ENCODE measurements at places on chromosomes 2 and 18. TPM values are rescaled to one million over a fixed set of nuclear protein-coding genes. Genes with fewer than 3 reads are reported as not detected.

Gene ACOXL
- not detected for total RNA-seq

DNA sequence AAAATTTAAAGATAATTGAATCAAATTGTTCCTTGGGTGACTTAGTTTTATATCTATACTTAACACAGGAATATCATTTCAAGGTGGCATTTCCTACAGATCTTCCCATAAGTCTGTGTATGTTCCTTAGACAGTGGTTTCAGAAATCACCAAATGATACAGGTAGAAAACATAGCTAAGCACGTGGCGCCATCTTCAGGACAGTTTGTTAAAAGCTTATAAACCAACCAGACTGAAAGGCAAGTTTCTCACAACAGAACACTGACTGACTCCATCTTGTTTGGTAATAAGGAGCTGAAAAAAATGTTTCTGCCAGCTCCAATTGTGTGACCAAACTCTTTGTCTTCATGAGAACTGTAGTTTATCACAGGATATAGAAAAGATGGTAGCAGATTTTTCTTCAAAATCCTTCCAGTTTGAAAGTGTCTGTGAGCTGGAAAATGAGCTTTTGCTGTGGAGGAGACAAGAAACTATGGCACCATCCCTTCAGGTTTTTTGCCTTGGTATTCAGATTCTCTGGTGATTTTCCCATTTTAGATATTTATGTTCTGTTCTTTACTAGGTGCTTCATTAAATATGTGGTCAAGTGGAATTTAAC, 34.8 kb upstream of the NEUROD1 start:
- peak; percentile 85 for DNase-seq
- H3K4me3 ChIP-seq = no peak overlapping the region
- no peak overlapping the region for H3K27ac ChIP-seq
- no peaks in the 10 kb centered on the region for H3K4me1 ChIP-seq

Gene DPYSL5
- total RNA-seq = not detected

DNA sequence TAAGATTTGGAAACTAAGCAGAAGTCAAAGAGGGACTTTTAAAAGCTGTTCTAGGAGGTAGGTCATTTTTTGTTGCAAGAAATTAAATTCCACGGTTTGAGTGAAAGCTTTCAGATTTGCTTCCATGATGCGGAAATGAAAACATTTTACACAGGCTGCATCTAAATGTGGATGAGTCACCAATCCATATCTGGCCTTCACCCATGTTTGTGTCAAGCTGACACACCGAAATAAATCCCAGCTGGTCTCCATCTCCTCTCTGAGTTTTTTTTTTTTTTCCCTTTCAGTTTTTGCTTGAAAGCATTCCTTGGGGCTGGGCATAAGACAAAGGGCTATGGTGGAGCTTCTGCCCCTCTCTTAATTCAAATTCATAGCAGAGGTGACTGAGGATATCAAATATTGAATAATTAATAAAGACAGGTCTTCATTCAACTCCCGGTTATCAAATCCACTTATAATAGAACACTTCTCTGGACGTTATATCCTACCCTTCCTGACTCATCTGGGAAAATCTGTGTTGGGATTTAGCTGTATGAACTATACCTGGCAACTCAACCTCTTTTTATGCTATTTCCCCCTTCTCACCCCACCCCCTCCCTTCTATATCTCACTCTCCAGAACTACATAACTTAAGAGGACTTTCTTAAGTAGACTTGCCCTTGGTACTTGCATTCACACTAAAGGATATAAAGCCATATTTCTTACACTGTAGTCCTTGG, 558.3 kb upstream of the GCFC2 start:
- H3K4me3 ChIP-seq = no peak overlapping the region
- no peak overlapping the region for H3K27ac ChIP-seq
- H3K4me1 ChIP-seq = no peaks in the 10 kb centered on the region
- no peaks in the 10 kb centered on the region for H3K36me3 ChIP-seq
- DNase-seq = no peak

Gene SELENOI
- 36.8 TPM for total RNA-seq

- H3K4me1 ChIP-seq = no peaks in the 10 kb centered on the region
- no peak overlapping the region for H3K4me3 ChIP-seq
- DNase-seq = no peak
- H3K36me3 ChIP-seq = no peaks in the 10 kb centered on the region
Measured at GRCh38 chr2:57432528-57432927, 614.1 kb upstream of the VRK2 start.

Gene RASGRP3
- 3.7 TPM for total RNA-seq

- H3K27ac ChIP-seq = no peak overlapping the region
- peaks cover 12% of the 10 kb centered on the region for H3K27me3 ChIP-seq
- DNase-seq = no peak
- no peaks in the 10 kb centered on the region for H3K4me1 ChIP-seq
- H3K4me3 ChIP-seq = no peak overlapping the region
Measured at GRCh38 chr2:152453129-152453911, 118.3 kb downstream of the FMNL2 start.

Gene MYOM1
- 1.5 TPM for total RNA-seq

DNA sequence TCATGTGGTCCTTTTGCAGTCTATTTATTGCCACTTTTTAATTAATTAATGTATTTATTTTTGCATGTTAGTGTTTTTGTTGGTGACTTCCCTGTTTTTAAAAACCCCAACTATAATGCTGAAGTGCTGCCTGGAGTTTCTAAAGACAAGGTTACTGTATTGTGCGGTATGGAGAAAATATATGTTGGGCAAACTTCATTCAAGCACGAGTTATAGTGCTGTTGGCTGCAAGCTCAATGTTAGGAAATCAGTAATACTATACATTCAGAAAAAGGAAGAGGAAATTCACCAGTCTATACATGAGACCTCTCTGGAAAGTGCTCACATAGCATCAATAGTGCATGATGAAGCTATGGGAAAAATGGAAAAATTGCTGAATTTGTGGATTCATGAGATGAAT, 15.4 kb upstream of the RBMS1 start:
- no peak for DNase-seq
- H3K36me3 ChIP-seq = no peaks in the 10 kb centered on the region
- no peak overlapping the region for H3K27ac ChIP-seq
- no peak overlapping the region for H3K4me3 ChIP-seq
- no peaks in the 10 kb centered on the region for H3K27me3 ChIP-seq

GRCh38 chr18:76823587-76824011, 1.2 kb downstream of the ZNF236 start:
- peak overlapping the region; percentile 85 for H3K4me3 ChIP-seq
- H3K4me1 ChIP-seq = peaks cover 50% of the 10 kb centered on the region
- peak overlapping the region; percentile 84 for H3K27ac ChIP-seq

Gene TNFRSF11A
- 4.3 TPM for total RNA-seq

- H3K27me3 ChIP-seq = peaks cover 2% of the 10 kb centered on the region
- no peak for DNase-seq
- H3K27ac ChIP-seq = no peak overlapping the region
- H3K4me1 ChIP-seq = peaks cover 9% of the 10 kb centered on the region
- H3K4me3 ChIP-seq = no peak overlapping the region
Measured at GRCh38 chr2:74930811-74931486, 27.5 kb upstream of the POLE4 start.

- DNase-seq = no peak
- H3K27me3 ChIP-seq = no peaks in the 10 kb centered on the region
- no peak overlapping the region for H3K4me3 ChIP-seq
Measured at GRCh38 chr2:27097341-27097740, 10.8 kb downstream of the KHK start.

Gene SF3B1
- total RNA-seq = 266 TPM

Gene GAREM2
- 2.8 TPM for total RNA-seq

Gene POTEI
- not detected for total RNA-seq

- no peak overlapping the region for H3K27ac ChIP-seq
- DNase-seq = no peak
- H3K27me3 ChIP-seq = no peaks in the 10 kb centered on the region
Measured at GRCh38 chr2:109403841-109404201, 209.9 kb downstream of the SEPTIN10 start.

DNA sequence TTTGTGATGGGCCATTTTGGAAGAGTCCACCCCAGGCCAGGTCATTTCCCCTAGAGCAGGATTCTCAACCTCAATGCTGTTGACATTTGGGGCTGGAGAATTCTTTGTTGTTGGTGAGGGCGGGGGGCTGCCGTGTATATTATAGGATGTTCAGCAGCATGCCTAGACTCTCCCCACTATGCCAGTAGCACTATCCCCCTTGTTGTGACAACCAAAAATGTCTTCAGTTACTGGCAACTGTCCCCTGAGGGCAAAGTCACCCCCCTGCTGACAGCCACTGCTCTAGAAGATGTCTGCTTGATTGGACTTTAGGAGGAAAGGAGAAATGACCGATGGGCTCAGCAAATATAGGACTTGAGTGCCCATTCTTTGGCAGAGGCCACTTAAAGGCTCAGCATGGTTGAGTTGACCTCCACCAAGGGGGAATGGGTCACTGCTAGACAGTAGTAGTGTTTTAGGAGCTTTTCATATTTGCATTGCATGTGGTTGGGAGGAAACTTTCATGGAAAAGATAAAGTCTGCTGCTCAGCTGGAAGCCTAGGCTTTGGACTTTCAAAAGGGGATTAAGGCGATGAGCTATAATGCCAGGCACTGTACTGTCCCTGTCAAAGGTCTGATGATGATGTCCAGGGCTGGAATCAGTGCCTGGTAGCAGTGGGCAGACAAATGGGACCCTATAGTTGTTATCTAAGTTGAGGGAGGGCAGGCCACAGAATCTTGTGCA, 61.1 kb upstream of the MCFD2 start:
- peaks cover 56% of the 10 kb centered on the region for H3K36me3 ChIP-seq
- peaks cover 56% of the 10 kb centered on the region for H3K4me1 ChIP-seq
- peak overlapping the region; percentile 92 for H3K27ac ChIP-seq
- no peak for DNase-seq

DNA sequence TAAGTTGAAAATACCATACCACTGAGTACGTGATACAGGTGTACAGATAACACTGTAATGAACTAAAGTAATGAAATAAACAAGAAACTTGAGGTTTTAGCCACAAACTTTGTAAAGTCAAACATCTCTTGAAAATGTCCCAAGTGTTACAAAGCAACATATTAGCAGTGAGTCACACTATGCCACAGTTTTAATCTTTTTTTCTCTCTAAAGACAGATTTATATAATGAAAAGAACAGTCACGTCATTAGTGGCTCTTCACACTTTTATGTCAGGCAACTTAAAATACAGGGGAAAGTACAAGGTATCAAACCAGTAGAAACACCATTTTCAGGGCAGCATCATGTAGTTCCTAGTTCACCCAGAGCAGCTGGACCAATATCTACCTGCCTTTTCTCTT, 42.1 kb downstream of the RAPH1 start:
- no peak overlapping the region for H3K27ac ChIP-seq
- no peaks in the 10 kb centered on the region for H3K27me3 ChIP-seq
- H3K4me1 ChIP-seq = peaks cover 5% of the 10 kb centered on the region
- no peak for DNase-seq
- no peaks in the 10 kb centered on the region for H3K36me3 ChIP-seq
